ENCODE measurements at places on chromosomes 12 and 14.

DNA sequence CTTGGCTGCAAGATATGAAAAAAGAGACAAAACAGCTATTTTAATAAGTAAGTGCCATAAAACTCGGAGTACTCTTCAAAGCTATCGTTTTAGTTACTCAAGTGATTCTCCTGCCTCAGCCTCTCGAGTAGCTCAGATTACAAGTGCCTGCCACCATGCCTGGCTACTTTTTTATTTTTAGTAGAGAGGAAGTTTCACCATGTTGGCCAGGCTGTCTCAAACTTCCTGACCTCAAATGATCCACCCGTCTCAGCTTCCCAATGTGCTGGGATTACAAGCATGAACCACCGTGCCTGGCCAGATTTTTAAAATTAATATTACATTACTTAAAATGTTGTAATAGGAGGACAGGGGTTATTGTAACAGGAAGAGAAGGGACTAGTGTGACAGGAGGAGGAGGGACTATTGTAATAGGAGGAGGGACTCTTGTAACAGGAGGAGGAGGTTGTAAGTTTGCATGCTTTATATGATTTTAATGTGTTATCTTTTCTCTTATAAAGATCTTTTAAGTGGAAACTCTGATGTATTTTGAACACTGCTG, 61.3 kb downstream of the KITLG start:
- DNase-seq, result no peak

DNA sequence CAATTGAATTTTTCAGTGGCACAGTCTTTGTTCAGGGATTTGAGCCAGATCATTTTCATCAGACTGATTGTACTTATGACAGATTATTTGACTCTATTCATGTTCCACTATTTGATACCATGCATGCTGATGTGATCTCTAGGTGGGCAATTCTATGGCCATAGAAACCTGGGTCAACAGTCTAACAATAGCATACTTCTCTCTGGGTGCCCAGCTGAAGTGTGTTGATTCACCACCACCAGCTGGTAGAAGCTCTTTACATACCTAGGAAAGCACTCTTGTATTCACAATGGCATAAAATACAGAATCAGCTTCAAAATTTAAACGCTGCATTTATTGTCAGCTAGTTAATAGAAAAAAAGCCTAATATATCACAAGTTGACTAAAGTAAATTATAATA, 90.2 kb upstream of the TMTC2 start:
- DNase-seq, result no peak

GRCh38 chr12:75690296-75690955, 179.0 kb upstream of the KRR1 start:
- peak; percentile 95 for DNase-seq

DNA sequence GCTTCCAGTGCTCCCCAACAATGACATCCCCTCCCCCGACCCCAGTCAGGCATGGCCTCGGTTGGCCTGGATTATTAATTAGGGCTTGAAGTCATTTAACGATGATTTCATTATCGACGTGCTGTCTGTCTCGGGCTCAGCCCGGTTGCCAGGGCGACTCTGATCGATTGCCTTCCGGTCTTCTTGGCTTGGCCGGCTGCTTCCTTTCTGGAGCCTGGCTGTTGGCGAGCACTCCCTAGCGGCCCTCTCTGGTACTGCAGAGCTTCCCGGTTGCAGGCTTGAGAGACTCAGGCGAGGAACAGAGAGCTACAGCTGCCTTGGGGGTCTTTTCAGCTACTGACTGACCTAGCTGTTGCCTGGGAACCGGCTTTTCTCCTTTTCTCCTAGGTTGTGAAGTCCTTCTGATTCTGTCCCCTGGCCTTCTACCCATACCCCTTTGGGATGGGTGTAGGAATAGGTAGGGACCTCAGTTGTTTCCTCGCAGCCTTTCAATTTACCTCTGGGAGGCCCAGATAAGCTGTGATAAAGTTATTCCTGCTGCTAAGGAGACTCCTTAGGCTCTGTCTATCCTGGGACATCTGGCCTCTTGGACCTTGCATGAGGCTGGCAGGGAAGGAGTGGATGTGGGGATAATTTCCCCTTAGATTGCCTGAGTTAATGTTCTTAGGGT, 5.5 kb upstream of the CISTR start:
- peak; percentile 71 for DNase-seq

DNA sequence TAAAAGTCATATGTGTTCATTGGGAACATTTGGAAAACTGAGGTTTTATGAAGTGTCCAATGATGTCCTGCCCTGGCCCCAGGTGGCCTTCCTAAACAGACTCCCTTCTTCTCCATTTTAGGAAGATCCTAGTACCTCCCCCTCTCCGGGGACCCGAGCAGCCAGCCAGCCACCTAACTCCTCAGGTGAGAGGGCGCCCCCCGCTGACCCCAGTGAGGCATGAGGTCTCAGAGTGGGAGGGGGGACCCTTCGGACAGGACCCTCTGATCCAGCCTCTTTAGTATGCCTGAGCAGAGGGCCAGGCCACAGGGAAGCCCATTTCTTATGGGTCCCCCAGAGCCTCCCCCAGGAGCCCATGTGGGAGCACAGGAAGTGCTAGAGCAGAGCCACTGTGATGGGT, 23.7 kb downstream of the DEGS2 start:
- no peak for DNase-seq

- DNase-seq, result no peak
Observed at GRCh38 chr14:36625436-36625835, 36.2 kb upstream of the PAX9 start.

GRCh38 chr14:93962701-93963601, 13.4 kb downstream of the ASB2 start:
- peak; percentile 29 for DNase-seq

DNA sequence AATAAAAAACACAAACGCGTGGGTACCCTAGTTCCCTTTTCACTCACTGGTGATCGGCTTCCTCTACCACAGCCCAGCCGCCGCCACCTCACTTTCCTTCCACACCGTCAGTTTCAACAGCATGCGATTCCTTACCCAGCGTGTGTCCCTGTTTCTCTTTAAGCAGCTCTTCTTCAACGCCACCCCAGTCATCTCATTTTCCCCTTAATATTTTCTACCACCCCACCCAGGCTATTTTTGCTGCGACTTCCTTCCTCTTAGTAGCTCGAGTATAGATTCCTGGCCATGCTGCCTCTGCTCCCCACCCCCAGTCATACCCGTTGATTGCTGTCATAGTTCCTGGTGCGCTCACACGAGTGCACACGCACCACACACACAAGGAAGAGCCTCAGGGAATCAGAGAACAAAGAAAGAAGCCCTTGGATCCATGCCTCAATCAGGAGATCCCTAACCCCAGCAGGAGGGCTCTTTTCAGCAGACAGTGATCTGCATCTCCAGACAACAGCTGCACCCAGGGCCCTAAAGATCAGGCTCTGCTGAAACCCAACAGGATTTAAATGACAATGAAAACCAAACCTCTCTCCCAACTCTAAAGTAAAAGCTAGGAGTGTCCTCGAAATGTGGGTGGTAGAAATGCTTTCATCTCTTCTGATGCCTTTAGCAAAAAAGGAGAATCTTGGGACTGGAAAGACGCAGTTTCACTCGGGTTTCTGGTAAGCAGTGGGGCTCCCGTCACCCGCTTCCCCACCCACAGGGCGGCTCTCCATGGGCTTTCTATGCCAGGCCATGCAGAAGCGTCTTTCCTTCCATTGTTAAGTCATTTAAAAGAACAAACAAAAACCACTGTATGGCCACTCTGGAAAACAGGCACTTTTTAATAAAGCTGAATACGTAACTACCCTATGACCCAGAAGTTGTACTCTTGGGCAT, 23.8 kb downstream of the VPS37B start:
- DNase-seq, result peak; percentile 88

GRCh38 chr14:98118749-98119148, 1153.2 kb downstream of the BCL11B start:
- no peak for DNase-seq

- DNase-seq, result no peak
Observed at GRCh38 chr14:23109769-23110168, 5.0 kb upstream of the CIROP start.

GRCh38 chr12:90167518-90168208, 459.0 kb upstream of the ATP2B1 start:
- DNase-seq, result no peak

- peak; percentile 83 for DNase-seq
Observed at GRCh38 chr12:65229441-65229840, 49.0 kb upstream of the MSRB3 start.

DNA sequence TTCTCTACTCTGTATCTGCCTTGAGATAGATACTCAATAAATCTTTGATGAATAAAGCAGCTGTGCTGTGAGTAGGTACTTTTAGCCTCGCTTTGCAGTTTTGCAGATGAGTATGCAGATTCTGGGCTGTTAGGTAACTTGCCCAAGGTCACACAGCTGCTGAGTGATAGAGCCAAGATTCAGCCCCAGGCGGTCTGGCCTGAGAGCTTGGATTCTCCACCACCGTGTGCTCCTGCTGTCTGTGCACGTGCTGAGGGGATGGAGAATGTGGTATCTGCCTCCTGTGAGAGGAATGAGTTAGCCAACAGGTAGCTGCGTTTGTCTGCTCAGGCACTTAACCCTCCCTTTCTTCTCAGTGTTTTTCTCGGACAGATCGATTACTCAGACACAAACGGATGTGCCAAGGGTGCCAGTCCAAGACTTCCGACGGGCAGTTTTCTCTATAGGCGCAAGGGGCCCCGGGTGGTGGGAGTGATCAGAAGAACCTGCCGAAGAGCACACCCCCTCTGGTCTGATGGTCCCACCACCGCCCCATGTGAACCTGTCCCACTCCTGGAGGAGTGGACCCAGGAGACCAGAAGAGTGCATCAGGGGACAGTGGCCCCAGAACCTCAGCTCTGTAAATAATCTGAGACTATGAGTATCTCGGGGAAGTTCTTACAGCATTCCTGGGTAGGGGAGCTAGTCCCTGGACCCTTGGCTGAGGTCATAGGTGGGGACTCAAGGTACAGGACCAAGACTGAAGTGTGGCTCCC, 6.6 kb upstream of the CSAD start:
- no peak for DNase-seq

DNA sequence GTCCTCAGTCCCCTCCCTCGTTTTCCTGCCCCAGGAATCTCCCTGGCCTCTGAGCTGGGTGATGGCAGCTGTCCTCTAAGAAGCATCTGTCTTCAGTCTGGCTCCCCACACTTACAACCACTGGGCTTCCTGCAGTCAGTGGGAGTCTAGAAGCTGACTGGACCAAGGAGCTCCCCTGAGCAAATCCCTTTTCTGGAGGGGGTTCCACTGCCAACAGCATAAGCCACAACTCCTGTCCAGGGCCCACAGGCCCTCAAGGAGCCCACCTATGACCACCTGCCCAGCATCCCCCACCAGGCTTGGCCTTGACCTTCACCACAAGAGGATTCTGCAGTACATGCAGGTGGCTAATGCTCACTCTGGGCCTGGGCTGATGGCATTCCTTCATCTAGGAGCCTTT, 4.1 kb downstream of the RDH16 start:
- no peak for DNase-seq

DNA sequence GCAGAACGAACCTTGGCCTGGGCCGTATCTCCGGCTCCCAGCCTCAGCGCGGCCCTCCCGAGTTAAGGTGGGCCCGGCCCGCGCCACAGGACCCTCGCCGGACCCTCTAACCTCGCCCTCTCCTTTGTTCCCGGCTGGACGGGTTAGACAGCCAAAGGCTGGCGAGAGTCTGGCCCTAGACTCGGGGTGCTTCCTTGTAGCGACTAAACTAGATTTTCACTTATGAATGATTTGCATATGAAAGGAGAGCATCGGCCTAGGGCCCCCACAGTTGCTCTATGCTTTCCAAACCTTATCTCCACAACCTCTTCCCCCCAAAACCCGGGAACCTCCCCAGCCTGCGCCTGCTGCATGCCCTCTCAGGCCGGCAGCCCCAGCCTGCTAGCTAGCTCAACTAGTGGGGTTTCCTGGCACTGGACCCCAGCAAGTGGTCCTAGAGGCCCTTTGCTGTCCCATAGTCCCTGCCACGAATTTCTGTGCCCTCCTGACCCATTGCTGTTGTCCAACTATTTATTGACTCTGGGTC, 2.0 kb downstream of the HOXC5 start:
- no peak for DNase-seq

DNA sequence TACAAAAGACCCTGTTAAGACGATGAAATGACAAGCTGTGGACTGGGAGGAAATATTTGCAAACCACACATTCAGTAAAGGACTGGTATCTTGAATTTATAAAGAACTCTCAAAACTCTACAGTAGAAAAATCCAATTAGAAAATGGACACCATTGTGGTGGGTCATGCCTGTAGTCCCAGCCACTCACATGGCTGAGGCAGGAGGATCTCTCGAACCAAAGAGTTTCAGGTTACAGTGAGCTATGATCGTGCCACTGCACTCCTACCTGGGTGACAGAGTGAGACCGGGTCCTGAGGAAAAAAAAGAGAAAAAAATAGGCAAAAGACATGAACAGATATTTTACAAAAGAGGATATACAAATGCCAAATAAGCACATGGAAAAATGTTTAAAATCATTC, 41.9 kb downstream of the TTC6 start:
- no peak for DNase-seq

GRCh38 chr14:57383125-57383745, 7.2 kb upstream of the NAA30 start:
- no peak for DNase-seq

GRCh38 chr12:77766224-77766623, 64.5 kb upstream of the NAV3 start:
- DNase-seq, result no peak

- no peak for DNase-seq
Observed at GRCh38 chr14:31837031-31837430, 240.1 kb upstream of the ARHGAP5 start.

DNA sequence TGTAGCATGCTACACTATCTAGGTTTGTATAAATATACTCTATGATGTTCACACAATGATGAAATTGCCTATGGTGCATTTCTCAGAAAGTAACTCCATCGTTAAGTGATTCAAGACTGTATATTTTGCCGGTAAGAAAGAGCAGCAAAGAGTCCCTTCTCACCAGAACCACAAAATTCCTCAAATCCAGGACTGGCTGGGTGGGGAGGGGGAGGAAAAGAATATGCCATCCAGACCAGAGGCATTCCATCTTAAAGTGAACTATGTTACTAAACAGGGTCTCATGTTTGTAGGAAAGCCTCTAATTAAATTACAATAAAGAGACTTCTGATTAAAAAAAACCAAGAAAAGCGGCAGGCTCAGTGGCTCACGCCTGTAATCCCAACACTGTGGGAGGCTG, 11.5 kb downstream of the UBE2N start:
- no peak for DNase-seq

DNA sequence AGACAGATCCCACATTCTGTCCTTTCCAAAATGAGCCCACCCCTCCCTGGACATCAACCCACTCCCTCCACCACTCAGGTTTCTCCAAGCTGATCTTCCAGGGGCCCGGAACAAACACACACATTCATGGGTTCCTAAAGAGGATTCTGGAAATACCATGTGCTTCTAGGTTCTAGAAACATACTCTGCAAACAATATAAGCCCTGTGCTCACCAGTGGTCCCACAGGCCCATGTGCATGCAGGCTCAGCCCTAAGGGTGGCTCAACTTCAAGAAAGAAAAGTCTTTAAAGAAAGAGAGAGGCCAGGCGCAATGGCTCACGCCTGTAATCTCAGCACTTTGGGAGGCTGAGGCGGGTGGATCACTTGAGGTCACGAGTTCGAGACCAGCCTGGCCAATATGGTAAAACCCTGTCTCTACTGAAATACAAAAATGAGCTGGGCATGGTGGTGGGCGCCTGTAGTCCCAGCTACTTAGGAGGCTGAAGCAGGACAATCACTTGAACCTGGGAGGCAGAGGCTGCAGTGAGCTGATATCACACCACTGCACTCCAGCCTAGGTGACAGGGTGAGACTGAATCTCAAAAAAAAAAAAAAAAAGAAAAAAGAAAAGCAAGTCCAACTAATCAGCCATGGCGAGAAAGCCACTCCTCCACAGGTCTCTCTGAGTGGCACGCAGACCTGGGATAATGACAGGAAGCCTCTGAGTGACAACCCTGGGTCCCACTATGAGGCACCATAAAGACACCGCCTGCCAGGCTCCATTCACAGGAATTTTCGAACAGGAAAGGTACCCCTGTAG, 59.5 kb upstream of the PNMA1 start:
- no peak for DNase-seq

Measured in EL (cell line).